ENCODE measurements at places on chromosomes 11 and 22. TPM values are rescaled to one million over a fixed set of nuclear protein-coding genes. Genes with fewer than 3 reads are reported as not detected.

DNA sequence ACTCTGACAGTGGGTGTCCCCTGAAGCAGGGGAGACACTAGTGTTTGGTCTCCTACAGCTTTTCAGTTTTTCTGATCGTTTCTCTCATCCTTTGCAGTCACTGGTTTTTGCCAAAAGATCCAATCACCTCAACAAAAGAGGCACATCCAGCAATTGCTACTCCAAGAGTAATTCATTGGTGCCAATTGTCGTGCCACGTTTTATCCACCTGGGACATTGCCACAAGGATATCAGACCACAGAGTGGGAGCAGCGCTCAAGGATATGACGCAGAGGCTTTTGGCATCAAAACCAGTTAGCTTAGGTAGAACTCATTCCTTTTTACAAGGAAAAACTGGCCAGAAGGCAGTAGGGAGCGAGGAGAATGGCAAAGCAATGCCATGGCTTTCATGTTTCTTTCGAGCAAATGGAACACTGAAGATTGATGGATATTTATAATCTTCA lies 40.9 kb upstream of the BLID start:
- DNase-seq = no peak

DNA sequence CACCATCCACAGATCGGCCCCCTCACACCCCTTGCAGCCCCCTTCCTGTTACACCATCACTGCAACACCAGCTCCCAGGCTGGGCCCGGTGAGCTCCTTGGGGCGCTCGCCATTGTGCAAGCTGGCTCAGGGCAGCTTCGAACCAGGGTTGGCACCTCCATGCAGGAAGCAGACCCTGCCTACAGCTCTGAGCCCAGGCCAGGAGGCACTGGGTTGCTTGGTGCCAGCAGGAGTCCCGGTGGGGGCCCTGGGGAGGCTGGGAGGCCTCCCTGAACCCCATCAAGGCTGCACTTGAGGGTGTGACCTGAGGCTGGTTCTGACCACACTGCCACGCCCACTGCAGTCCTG lies 417.1 kb downstream of the CTTN start:
- no peak for DNase-seq

- no peak for DNase-seq
Measured at GRCh38 chr11:2807025-2807681, 78.4 kb downstream of the CDKN1C start.

- no peak for DNase-seq
Measured at GRCh38 chr11:14587258-14587657, 56.3 kb upstream of the PDE3B start.

DNA sequence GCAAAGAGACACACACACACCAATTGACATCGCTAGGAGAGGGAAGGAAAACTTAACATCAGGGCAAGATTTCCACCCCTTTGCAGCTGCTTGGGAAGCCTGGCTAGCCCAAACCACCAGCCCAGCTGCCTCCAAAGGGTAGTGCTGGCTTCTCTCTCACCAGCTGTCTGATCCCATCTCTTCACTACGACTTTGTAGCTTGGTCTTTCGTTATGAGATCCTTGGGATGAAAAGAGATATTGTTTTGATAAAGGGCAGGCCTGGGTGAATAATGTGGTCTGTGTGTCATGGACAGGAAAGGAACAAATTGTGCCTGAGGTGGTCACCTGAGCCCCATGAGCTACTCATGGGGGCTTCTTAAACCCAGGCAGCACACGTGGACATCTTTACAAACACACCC lies 101.9 kb downstream of the ARL14EP start:
- no peak for DNase-seq

DNA sequence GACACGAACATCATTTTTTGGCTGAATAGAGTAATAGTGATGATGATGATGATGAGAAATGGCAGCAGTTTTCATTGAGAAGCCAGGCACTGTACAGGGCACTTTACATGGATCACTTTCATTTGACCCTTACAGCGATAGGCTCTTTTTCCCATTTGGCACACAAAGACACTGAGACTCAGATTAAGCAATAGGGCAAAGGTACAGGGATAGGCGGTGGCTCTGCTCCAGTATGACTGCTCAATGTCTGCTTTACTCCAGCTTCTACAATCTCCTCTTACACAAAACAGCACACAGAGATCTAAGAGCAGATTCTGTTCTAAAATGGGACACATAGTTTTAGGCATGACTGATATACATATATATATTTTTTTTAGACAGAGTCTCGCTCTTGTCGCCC lies 40.6 kb downstream of the MPPED2 start:
- no peak for DNase-seq

GRCh38 chr11:66264914-66265313 lies 3.5 kb upstream of the RAB1B start:
- DNase-seq = peak; percentile 55

GRCh38 chr11:706957-707816 lies 1.2 kb downstream of the EPS8L2 start:
- DNase-seq = peak; percentile 32

The CARNS1 gene
- 0.52 TPM for total RNA-seq

The ZNHIT2 gene
- total RNA-seq = 1.5 TPM

DNA sequence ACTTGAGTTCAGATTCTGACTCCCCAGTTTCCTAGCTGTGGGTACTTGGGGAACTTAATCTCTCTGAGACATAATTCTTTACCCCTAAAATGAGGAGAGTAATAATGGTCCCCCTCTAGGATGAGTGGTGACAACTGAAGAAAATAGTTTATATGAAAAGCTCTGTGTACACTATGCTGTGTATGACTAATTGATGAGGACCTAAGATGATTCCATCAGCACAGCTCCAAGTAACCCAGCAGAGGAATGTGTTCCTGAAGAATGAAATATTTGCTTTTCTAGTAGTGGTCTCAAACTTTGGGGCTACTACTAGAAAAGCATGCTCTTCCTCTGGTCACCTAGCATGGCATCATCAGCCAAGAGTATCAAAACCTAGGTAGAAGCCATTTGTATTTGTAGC lies 217.3 kb upstream of the NARS2 start:
- DNase-seq = no peak

DNA sequence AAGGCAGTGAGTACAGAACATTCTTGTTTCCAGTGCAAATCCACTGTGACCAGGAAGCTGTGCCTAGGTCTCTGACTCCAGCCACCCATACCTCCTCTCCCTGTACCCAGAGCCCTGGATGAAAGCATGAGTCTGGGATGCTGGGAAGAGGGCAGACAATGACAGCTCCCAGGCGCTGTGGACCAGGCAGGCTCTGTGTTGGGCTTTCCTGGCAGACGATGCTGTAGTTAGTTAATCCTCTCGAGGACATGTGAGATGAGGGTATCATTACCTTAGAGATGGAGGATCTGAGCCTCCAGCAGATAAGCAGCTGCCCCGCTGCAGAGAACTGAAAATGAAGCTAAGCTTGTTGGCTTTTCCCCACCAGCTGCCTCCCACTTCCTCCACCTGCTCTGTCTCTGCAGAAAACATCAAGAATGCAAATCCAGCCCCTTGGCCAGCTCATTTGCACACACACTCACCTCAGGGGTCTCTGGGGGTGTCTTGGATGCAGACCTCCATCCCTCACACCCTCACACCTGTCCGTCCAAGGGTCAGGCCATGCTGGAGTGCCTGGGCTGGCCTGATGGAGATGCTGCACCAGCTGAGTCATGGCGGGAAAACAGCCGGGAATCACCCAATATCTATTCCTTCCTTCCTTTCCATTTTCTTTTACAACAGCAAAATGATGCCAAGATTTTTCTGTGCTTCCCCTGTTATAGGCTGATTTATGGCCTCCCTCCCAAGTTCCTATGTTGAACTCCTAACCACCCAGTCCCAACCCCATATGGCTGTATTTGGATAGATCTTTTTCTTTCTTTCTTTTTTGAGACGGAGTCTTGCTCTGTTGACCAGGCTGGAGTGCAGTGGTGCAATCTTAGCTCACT lies 94.9 kb upstream of the SEPTIN5 start:
- DNase-seq = no peak
